Stimulated activated CD8-positive, alpha-beta memory T cell treated with anti-CD3 and anti-CD28 coated beads, Interleukin-15, amount 100 ng/mL, for 48 hours (primary cell): ENCODE measurements at places on chromosomes 3 and 15.

GRCh38 chr3:149506540-149506939, 32.0 kb downstream of the TM4SF4 start:
- no peak for DNase-seq

DNA sequence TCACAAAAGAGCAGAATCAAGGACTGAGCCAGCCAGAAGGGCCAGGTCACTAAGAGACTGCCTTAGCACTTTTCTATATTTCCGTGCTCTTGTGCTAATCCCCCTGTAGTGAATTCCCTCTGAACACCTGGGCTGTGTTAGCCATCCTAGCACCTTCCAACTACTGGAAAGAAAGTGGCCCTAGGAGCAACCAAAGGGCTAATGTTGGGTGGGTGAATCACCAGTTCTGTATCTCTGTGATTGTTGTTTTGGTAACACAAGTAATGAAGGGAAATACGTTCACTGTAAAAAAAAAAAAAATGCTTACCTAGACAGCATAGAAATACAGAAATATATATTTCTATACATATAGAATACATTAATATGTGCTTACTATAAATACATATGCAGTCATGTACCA, 43.9 kb downstream of the PXYLP1 start:
- DNase-seq: no peak

DNA sequence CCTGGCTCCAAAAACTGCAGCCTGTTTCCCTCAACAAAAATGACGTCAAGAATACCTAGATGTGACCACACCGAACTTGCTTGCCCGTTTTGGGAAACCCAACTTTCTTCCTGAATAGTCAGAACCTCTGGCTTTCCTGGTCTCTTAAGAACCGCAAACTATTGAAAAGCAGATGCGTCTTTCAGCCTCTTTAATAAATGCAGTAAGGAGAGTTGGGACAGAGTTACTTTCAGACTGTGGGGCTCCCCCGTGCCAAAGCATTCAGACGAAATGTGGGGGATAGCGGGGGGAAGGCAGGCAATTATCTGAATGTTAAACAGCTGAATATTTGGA, 1.2 kb upstream of the PROK2 start:
- no peak for DNase-seq

DNA sequence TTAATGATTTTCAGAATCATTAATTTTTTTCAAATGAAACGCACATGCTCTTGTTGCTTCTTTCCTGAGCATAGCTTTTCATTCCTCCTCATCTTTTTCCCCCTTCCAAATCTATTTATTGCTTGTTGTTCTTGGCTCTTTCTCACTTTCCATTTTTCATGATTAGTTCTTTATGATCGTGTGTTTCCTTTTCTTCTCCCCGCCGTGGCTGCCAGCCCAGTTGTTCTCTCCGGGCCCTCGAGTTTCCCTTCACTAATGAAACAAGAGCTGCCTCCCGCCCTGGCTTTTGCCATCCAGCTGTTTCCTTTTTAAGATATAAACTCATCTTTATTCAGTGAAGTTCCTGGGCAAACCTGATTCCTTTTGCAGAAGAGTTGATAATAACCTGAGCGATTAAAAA, 170.2 kb upstream of the NR2F2 start:
- no peak for DNase-seq

DNA sequence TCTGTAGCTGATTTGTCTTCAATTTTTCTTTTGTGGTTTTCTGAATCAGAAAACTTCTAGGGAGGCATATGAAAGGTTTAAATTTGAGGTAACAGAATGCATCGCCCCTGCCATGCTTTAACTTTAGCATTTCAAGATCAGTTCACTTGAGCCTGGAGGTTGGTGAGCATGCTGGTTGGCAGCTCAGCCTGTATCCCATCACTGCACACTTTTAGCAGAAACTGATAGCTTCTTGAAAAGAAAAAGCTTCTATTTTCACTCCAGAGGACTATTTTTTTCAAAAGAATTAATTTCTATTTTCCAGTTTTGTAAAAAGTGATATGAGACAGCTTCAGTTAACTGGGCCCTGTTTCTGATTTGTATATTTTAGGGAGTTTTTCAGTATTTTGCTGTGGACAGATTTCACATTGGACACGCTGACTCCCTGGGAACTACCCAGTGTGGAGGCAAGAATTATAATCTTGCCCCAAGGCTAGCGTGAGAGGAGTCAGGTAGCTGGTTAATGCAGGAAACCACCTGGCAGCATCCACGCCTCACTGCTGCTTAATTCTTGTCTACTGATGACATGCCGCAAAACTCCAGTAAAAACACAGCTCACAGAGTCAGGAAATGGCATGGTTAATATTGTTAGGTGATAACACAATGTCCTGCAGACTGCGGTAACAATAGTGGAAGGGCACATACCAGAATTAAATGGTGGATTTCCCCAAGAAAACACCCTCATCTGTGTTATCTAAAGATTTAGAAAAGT, 71.4 kb downstream of the DUT start:
- no peak for DNase-seq

DNA sequence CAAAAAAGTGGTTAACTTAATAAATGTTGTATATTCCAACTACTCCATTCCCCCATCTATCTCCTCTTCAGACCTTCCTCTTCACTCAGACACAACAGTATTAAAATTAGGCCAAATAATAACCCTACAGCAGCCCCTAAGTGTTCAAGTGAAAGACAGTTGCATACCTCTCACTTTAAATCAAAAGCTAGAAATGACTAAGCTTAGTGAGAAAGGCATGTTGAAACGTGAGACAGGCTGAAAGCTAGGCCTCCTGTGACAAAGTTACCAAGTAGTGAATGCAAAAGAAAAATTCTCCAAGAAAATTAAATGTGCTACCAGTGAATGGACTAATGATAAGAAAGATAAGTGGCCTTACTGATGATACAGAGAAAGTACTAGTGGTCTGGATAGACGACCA, 71.7 kb downstream of the ANKRD28 start:
- DNase-seq: no peak

DNA sequence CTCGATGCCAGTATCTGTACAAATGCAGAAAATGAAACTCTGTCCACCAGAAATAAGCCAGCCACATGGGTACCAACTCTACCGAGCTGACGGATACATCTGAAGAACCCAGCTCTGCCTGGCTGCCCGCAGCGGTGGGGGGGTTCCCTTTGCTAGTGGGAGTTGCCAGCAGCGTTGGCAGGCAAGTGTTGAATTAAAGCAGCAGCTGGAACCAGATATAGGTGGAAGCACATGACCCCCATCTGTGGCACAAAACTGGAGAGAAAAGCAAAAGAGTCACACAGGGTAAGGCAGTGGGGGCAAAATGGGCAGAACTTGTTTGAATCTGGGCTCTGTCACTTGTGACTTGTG, 17.9 kb downstream of the CRYGS start:
- DNase-seq: no peak

- no peak for DNase-seq
These were observed 108.8 kb upstream of the RAD18 start for GRCh38 chr3:9071936-9072666.

DNA sequence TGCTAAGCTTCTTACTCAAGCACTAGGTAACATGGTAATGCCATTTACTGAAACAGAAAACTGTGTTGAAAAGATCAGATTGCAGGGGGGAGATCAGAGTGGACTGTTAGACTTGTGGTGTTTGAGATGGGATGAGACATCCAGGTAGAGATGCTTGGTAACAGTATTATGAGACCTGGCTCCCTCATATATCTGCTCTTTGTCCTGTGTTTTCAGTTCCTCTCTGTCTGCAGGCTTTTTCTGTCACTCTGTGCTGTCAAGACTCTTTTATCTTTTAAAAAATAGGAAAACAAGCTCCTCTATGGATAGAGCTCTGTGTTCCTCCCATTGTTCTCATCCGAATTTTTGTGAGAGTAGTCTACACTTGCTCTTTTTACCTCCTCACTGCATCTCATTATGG, 48.1 kb downstream of the CALML4 start:
- no peak for DNase-seq

DNA sequence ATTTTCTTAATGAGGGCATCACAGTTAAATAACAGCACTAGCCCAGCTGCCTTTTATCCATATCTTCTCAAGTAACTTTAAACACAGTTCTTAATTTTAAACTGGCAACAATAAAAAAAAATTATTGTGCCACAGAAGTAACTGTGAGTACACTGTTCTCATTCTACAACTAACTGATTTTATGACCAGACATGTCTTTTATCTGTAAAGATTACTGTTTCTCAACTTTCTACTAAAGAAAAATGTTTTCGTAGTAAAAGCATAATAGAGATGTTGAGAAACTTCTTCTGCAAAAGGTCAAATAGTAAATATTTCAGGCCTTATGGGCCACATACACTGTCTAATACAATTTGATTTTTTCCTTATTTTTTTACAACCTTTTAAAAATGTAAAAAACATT, 32.0 kb downstream of the PLOD2 start:
- no peak for DNase-seq

- DNase-seq: no peak
These were observed 693.1 kb upstream of the NECTIN3 start for GRCh38 chr3:110378481-110378880.

- DNase-seq: no peak
These were observed 556.0 kb downstream of the OTOL1 start for GRCh38 chr3:162052636-162053035.

DNA sequence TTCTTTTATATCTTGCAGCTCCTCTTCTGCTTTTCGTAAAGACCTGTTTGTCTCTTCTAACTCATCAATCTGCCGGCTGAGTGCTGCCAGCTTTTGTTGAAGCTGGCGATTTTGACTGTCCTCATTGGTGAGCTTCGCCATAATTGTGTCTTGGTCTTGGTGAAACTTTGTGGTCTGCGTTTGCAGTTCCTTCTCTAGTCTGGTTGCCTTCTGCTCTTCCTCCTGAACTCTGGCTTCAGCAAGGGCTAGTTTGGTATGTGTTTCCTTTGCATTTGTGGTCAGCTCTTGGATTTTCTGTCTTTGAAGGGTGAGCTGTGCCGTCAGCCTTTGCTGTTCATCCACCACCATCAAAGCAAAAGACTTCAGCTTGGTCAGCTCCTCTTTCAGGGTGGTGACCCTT, 32.9 kb downstream of the CMSS1 start:
- no peak for DNase-seq

DNA sequence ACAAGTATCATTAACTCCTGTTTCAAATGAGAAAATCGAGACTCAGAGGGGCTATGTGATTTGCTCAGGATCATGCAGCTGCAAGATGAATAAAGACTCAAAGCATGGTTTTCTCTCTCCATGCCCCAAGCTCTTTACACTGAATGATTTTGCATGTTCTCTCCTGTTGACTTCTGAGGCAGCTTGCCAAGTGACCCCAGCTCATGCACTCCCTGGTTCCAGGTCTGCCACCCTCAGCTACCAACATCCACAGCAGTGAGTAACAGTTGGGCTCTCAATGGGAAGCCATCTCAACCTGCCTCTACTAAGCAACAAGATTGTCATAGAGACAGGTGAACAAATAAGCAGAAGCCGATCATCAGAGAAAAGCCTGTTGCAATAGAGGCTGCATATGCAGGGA, 116.9 kb upstream of the GADL1 start:
- no peak for DNase-seq

GRCh38 chr3:47685037-47685436, 96.7 kb downstream of the SMARCC1 start:
- no peak for DNase-seq

GRCh38 chr3:183269345-183269744, 16.3 kb downstream of the B3GNT5 start:
- DNase-seq: no peak

GRCh38 chr3:124791639-124792151, 61.4 kb downstream of the UMPS start:
- DNase-seq: no peak

DNA sequence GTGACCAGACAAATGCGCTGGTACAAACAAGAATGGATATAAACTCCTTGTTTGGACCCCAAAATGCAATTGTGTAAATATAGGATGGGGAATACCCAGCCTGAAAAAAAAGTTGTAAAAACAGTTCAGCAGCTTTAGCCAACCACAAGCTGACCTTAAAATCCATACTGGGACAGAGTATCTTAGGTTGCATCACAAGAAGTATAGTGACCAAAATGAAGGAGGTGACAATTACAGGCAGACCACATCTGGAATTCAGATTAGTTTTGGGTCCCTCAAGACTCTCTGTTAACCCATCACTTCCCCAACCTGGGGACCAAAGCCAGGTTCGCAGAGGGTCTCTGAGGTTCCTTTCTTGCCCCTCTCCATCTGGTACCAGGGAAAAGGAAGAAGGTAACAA, 115.9 kb upstream of the PRR20G start:
- no peak for DNase-seq

DNA sequence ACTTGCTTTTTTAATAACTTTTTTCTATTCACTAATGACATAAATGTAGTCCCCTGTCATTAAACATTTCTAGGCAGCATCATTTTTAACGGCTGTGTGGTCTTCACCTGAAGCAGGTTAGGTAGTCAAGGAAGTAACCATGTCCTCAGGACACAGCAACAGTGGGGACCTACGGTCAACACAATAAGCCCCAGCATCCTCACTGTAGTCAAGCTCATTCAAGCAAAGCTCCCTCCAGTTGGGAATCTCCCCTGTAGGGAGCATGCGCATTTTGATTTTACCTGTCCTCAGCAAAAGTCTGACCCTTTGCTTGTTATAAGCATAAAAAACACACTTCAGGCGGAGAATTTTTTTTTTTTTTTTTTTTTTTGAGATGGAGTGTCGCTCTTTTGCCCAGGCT, 151.4 kb downstream of the SHQ1 start:
- DNase-seq: no peak

DNA sequence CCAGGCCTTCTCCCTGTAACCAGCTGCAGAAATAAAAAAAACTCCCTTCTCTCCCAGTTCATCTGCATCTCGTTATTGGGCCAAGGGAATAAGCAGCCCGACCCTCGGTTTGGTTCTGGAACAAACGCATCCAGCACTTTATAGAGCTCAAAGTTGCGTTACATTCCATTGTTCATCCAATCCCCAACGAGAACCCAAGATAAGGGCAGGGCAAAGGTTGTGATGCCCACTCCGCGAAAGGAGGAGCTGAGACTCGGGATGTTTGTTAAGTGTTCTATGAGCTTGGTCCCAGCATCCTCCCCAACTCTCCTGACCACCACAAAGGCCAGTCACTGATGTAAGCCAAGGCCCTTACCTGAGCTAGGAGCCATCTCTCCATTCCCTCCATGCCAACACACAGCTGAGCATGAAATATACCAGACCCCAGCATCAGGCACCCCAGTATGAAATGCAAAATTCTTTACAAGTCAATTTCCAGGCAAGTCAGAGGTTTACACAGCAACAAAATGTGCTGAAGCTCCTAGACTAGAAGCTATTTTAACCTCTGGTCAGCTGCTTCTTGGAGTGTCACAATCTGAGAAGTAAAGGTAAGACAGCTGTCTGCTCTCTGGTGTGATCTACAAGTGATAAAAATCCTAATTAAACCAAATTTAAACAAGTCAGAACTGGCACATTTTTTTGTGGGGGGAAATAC, 17.9 kb downstream of the CCDC12 start:
- DNase-seq: no peak

GRCh38 chr15:70532531-70533186, 230.7 kb downstream of the UACA start:
- DNase-seq: no peak
